Endothelial cell of umbilical vein (primary cell): ENCODE measurements at places on chromosomes 11 and 22. TPM values are rescaled to one million over a fixed set of nuclear protein-coding genes. Genes with fewer than 3 reads are reported as not detected.

Gene ANKK1
- polyA plus RNA-seq = 0.05 TPM in 1 of 2 replicates, not detected in the other

Gene JAML
- polyA plus RNA-seq = 0.04 TPM in 1 of 2 replicates, not detected in the other

Gene ESAM
- 383 and 451 TPM in 2 replicates for polyA plus RNA-seq

Gene SNX32
- polyA plus RNA-seq = 0.19 and 0.29 TPM in 2 replicates

Gene PTGDR2
- polyA plus RNA-seq = not detected in 2 replicates

Gene RNF215
- 16.7 and 21.7 TPM in 2 replicates for polyA plus RNA-seq

Gene KCTD14
- polyA plus RNA-seq = 0.57 and 0.64 TPM in 2 replicates

Gene MS4A6E
- not detected in 2 replicates for polyA plus RNA-seq
